Suprapubic skin (tissue), 4 donors: ENCODE measurements at places on chromosomes 6 and 20. TPM values are rescaled to one million over a fixed set of nuclear protein-coding genes. Genes with fewer than 3 reads are reported as not detected.

DNA sequence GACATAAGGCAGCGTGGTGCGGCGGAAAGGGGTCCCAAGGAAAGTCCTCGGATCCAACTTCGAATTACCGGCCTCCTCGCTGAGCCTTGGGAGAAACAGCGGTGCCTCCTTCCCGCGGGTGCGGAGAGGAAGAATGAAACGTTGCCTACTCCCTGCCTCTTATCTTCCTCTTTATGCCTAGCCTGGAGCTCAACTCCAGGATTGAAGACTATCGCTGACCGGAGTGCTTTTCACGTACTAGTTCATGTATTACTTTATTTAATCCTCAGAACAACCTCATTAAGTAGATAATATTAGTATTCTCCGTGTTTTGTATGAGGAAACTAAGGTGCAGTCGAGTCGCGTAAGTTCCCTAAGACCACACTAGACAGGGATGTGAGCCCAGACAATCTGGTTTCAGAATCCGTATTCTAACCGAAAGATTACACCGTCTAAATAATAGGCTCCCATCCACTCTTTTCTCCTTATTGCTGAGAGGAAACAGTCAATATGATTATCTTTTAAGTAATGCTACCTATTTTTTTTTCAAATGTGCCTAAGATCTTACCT lies 793 bp upstream of the PDSS2 start:
- H3K4me3 ChIP-seq, result peak overlapping the region; percentile 85
- H3K27ac ChIP-seq, result peak overlapping the region; percentile 88
- no peak for DNase-seq
- H3K27me3 ChIP-seq, result no peaks in the 10 kb centered on the region

The CCN5 gene
- 137 TPM for total RNA-seq

GRCh38 chr6:14767226-14767625 lies 478.6 kb upstream of the JARID2 start:
- no peak for DNase-seq
- no peak overlapping the region for H3K4me3 ChIP-seq
- no peak overlapping the region for H3K27ac ChIP-seq
- H3K36me3 ChIP-seq, result no peaks in the 10 kb centered on the region
- H3K27me3 ChIP-seq, result no peaks in the 10 kb centered on the region

The PEX7 gene
- total RNA-seq, result 15.5 TPM

- no peaks in the 10 kb centered on the region for H3K36me3 ChIP-seq
- peaks cover 4% of the 10 kb centered on the region for H3K4me1 ChIP-seq
- H3K27me3 ChIP-seq, result no peaks in the 10 kb centered on the region
- no peak overlapping the region for H3K4me3 ChIP-seq
- DNase-seq, result no peak
Observed at GRCh38 chr20:32672982-32673851, 524 bp downstream of the C20orf203 start.

The HDGFL1 gene
- total RNA-seq, result not detected

DNA sequence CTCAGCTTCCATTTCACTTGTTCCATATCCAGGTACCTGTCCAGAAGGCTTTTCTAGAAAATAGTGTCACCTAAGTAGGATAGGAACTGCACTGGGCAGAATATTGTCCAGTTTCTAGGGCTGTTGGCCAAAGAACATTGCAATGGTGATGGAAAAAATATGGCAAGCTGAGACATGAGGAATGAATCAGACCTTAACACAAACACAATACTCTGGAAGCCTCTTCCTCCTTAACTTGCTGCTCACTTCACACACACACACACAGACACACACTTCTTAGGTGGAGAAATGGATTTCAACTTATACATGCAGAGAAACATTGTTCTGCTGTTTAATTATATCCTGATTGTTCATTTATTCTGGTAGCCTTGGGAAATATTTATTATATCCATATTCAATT lies 203.0 kb upstream of the RGS17 start:
- no peak for DNase-seq
- no peak overlapping the region for H3K27ac ChIP-seq
- H3K36me3 ChIP-seq, result no peaks in the 10 kb centered on the region
- H3K4me1 ChIP-seq, result no peaks in the 10 kb centered on the region
- no peak overlapping the region for H3K4me3 ChIP-seq

The TUBB gene
- 211 TPM for total RNA-seq

GRCh38 chr6:7156643-7157278 lies 49.0 kb downstream of the RREB1 start:
- H3K4me1 ChIP-seq, result peaks cover 70% of the 10 kb centered on the region
- H3K27ac ChIP-seq, result peak overlapping the region; percentile 2
- no peaks in the 10 kb centered on the region for H3K27me3 ChIP-seq
- no peak for DNase-seq

- H3K4me1 ChIP-seq, result peaks cover 17% of the 10 kb centered on the region
- peaks cover 9% of the 10 kb centered on the region for H3K27me3 ChIP-seq
- peak; percentile 43 for DNase-seq
- no peaks in the 10 kb centered on the region for H3K36me3 ChIP-seq
Observed at GRCh38 chr6:170125456-170126300, 165.2 kb downstream of the DLL1 start.
